ENCODE measurements at places on chromosomes 2 and 18. TPM values are rescaled to one million over a fixed set of nuclear protein-coding genes. Genes with fewer than 3 reads are reported as not detected.
A peak's percentile ranks its signal among the peaks of the same experiment; 100 is the strongest.

GRCh38 chr2:238130111-238130695 is 8.3 kb upstream of the KLHL30 start:
- H3K36me3 ChIP-seq, result no peaks in the 10 kb centered on the region
- H3K27ac ChIP-seq, result no peak overlapping the region
- no peak for DNase-seq
- peaks cover 4% of the 10 kb centered on the region for H3K27me3 ChIP-seq
- peaks cover 16% of the 10 kb centered on the region for H3K4me1 ChIP-seq

The BCL2 gene
- 3.7 TPM for total RNA-seq

DNA sequence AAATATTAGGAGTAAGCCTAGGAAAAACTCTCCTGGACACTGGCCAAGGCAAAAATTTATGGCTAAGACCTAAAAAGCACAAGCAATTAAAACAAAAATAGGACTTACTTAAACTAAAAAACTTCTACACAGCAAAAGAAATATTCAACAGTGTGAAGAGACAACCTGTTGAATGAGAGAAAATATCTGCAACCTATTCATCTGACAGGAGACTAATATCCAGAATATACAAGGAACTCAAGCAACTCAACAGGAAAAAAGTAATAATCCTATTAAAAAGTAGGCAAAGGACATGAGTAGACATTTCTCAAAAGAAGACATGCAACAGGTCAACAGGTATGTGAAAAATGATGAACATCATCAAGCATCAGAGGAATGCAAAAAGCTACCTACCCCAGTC is 431.1 kb downstream of the ZEB2 start:
- H3K4me1 ChIP-seq, result no peaks in the 10 kb centered on the region
- H3K27ac ChIP-seq, result no peak overlapping the region
- no peak for DNase-seq
- no peak overlapping the region for H3K4me3 ChIP-seq

- H3K4me3 ChIP-seq, result no peak overlapping the region
- H3K27me3 ChIP-seq, result no peaks in the 10 kb centered on the region
- DNase-seq, result no peak
- no peaks in the 10 kb centered on the region for H3K36me3 ChIP-seq
- peaks cover 35% of the 10 kb centered on the region for H3K4me1 ChIP-seq
- peak overlapping the region; percentile 73 for H3K27ac ChIP-seq
Observed at GRCh38 chr2:217438136-217438535, 564.7 kb downstream of the TNS1 start.

The BMP10 gene
- not detected for total RNA-seq

GRCh38 chr2:182444806-182445205 is 18.0 kb upstream of the PDE1A start:
- no peaks in the 10 kb centered on the region for H3K4me1 ChIP-seq
- no peak for DNase-seq
- no peaks in the 10 kb centered on the region for H3K36me3 ChIP-seq
- H3K27ac ChIP-seq, result no peak overlapping the region

GRCh38 chr2:8258406-8258805 is 423.4 kb upstream of the ID2 start:
- H3K4me3 ChIP-seq, result no peak overlapping the region
- no peaks in the 10 kb centered on the region for H3K4me1 ChIP-seq
- no peak for DNase-seq
- H3K27ac ChIP-seq, result no peak overlapping the region
- H3K36me3 ChIP-seq, result no peaks in the 10 kb centered on the region

The SPDYA gene
- not detected for total RNA-seq

GRCh38 chr18:22469926-22470247 is 52.2 kb upstream of the CTAGE1 start:
- H3K27me3 ChIP-seq, result no peaks in the 10 kb centered on the region
- DNase-seq, result no peak
- H3K4me3 ChIP-seq, result no peak overlapping the region
- H3K36me3 ChIP-seq, result no peaks in the 10 kb centered on the region
- H3K4me1 ChIP-seq, result peaks cover 5% of the 10 kb centered on the region
- no peak overlapping the region for H3K27ac ChIP-seq

DNA sequence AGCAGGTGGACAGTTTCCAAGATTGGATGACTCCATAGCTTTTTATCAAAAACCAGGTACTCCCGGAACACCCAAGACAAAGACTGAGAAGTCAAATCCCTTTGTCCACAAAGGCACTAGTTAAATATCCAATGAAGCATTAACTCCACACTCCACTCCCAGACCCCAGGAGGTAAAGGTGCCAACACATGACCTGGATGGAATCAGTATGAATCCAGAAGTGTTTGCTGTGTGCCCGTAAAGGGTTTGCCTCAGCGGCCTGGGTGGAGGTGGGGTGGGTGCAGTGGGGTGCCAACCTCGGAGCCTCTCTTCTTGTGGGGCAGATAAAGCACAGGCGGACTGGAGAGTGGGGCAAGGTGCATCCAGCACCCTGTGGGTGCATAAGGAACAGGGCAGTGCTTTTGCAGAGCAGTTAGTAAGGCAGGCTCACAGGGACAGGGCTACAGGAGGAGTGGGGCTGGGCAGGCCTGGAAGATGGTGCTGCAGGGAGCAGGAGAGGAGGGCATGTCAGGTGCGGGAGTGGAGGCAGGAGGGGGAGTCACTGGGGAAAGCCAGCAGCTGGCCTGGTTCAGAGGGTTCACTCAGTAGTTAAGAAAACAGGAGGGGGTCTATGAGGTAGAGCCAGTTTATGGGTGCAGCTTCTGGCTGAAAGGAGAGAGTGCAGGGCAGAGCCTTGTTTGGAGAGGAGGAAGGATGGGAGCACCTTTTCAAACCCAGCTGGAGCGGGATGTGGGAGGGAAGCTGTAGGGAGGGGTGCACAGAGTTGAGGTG is 208.4 kb upstream of the SMAD2 start:
- no peaks in the 10 kb centered on the region for H3K36me3 ChIP-seq
- no peak for DNase-seq
- peak overlapping the region; percentile 88 for H3K27ac ChIP-seq
- peaks cover 51% of the 10 kb centered on the region for H3K4me1 ChIP-seq
- H3K27me3 ChIP-seq, result no peaks in the 10 kb centered on the region

DNA sequence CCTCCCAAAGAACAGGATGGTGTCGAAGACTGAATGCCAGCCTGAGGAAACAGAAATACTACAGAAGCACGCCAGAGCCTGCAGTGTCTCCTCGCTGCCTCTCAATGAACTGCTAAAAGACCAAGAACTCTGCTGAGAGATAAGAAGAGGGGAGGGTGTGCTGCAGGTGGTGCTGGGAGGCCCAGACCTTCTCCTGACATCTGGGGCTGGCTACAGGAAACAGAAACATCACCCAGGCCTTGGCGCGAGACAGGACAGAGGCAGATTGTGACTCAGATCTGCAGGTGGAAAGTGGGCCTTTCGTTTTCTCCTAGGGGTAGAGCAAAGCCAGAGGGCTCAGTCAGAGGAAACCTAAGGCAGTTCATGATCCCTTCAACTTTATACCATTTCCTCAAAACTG is 250.3 kb upstream of the TCF4 start:
- no peaks in the 10 kb centered on the region for H3K27me3 ChIP-seq
- H3K4me1 ChIP-seq, result no peaks in the 10 kb centered on the region
- H3K4me3 ChIP-seq, result no peak overlapping the region
- H3K36me3 ChIP-seq, result no peaks in the 10 kb centered on the region

GRCh38 chr2:234752966-234753365 is 198.9 kb upstream of the SH3BP4 start:
- no peak for DNase-seq
- no peaks in the 10 kb centered on the region for H3K27me3 ChIP-seq
- H3K27ac ChIP-seq, result no peak overlapping the region
- no peaks in the 10 kb centered on the region for H3K4me1 ChIP-seq

The MTA3 gene
- total RNA-seq, result 33.5 TPM

The OSBPL6 gene
- total RNA-seq, result 3.8 TPM

DNA sequence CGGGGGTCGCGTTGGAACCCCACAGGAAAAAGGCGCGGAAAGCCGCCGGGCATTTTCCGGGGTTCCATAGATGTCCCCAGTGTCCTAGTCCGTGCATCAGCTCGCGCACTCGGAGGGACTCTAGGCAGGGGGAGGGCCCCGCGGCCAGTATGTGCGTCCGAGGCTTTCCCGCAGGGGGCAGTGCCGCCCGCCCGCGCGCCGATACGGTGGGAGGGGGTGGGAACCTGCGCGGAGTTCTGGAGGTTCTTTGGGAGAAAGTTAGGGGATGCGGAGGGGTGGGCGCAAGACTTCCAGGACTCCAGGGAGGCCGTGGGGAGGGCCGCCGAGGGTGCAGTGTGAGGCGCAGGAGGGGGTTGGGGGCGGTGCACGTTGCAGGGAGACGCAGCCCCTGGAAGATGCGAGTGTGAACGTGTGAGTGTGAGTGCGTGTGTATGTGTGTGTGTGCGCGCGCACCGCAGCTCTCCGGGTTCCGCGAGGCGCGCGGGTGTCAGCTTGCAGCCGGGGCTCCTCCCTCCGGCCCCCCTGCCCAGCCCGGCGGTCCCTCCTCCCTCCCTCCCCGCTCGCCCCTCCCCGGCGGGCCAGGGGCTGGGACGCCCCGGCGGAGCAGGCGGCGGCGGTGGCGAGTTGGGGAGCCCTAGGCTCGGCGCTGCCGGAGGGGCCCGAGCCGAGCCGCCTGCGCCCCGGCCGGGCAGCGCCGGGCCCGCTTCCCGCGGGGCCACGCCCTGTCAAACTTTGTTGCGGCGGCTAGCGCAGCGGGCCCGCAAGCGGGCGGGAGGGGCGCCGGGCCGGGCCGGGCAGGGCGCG is at the start of gene TCF7L1:
Gene TCF7L1 (plus strand): TSS at position 559 of the 804 bp plus-strand sequence. CDS start 293 bp downstream, outside the sequence.
- DNase-seq, result no peak
- peak within 1 kb of the TSS; percentile 72 for H3K4me3 ChIP-seq
- peak within 1 kb of the TSS; percentile 89 for H3K27ac ChIP-seq
- H3K27me3 ChIP-seq, result no peaks in the 10 kb centered on the region
- H3K36me3 ChIP-seq, result no peaks in the 10 kb centered on the region

- no peak for DNase-seq
- H3K4me1 ChIP-seq, result no peaks in the 10 kb centered on the region
- H3K36me3 ChIP-seq, result no peaks in the 10 kb centered on the region
- H3K27me3 ChIP-seq, result no peaks in the 10 kb centered on the region
- H3K27ac ChIP-seq, result no peak overlapping the region
Observed at GRCh38 chr18:27404855-27405254, 219.7 kb upstream of the CHST9 start.

DNA sequence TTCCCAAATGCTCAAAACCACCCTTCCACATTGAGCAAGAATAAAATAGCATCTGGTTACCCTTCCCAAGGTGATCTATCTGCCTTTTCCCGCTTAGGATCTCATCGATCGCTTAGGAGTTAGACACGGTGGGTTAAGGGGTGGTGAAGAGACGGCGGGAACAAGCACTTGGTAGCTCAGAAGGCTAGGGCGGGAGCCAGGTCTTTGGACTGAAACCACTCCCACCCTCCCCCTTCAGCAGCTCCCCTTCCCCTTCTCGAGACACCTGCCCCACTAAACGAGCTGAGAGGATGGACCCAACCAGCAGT is 513 bp downstream of the THOC1 start:
- no peak for DNase-seq
- peak overlapping the region; percentile 90 for H3K27ac ChIP-seq

DNA sequence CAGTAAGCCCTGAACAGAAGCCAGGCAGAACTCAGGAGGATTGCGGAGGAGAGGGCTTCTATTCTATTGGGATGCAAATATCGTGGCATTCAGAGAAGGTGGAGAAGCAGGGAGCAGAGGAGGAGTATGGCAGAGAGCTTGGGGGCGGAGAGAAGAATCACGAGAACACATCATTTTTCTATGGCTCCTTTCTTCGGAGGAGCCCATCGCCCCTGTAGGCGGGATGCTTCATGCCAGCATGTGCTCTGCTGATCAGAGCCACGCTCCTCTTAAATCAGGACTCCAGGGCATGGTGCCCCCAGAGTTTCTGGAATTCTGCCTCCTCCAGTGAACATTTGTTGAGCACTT is 71.1 kb downstream of the CIB4 start:
- no peak overlapping the region for H3K4me3 ChIP-seq
- no peaks in the 10 kb centered on the region for H3K36me3 ChIP-seq
- no peak for DNase-seq
- no peak overlapping the region for H3K27ac ChIP-seq
- no peaks in the 10 kb centered on the region for H3K27me3 ChIP-seq

GRCh38 chr2:186559848-186560247 is 30.0 kb upstream of the ITGAV start:
- H3K4me1 ChIP-seq, result no peaks in the 10 kb centered on the region
- no peak for DNase-seq
- H3K27ac ChIP-seq, result no peak overlapping the region
- no peaks in the 10 kb centered on the region for H3K27me3 ChIP-seq

The ASB3 gene
- total RNA-seq, result 9.4 TPM

DNA sequence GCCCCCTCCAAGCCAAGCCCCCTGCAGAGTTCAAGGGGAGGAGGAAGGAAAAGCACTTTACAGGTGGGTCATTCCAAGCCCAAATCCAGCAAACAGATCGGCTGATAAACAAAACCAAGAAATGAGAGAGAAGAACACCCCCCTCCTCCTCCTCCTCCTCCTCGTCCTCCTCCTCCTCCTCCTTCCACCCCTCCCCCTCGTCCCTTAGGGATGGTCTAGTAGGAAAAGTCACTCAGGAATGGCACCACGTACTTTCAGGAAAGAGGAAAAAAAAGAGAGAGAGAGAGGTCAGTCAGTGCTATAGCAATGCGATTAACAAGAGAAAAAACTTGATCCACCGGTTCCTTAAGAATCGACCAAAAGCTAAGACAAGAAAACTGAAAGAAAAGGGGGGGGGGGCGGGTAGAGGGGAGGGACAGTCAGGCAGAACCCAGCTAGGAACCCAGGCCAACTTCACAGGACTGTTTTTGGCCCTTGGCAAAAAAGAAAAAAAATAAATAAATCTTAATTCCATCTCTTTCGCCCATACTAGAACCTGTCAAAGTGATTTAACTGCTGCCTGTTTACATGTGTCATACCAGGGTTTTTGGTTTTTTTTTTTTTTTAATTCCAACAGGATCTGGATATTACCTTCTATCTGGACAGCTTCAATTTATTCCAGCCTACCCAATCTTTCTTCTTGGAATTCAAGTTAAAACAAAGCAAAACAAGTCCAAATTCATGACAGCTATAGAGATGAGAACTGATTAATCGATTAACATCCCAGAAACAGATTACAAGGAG is 906 bp downstream of the IKZF2 start:
- peaks cover 17% of the 10 kb centered on the region for H3K4me1 ChIP-seq
- H3K27me3 ChIP-seq, result no peaks in the 10 kb centered on the region
- H3K4me3 ChIP-seq, result peak overlapping the region; percentile 99
- DNase-seq, result no peak
- peak overlapping the region; percentile 98 for H3K27ac ChIP-seq

GRCh38 chr2:169091761-169092519 is 22.6 kb downstream of the DHRS9 start:
- H3K4me1 ChIP-seq, result peaks cover 4% of the 10 kb centered on the region
- DNase-seq, result no peak
- H3K36me3 ChIP-seq, result no peaks in the 10 kb centered on the region

DNA sequence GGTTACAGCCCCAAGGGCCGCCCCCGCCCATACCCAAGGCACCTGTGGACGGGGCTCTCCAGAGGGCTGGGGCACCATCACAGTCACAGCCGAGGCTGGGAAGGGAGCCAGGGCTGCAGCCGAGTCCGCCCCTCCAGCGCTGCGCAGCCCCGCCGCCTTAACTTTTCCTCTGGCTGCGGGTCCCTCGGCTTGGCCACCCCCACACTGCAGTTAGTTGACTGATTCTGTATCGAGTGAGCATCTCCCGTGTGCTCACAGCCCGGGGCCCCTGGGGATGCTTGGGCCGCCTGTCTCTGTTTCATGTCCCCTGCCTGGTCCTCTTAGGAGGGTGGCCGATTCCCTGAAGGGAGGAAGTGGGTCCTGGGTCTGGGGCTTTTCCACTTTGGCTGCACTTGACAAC is 33.7 kb downstream of the EMILIN2 start:
- DNase-seq, result no peak
- H3K27me3 ChIP-seq, result no peaks in the 10 kb centered on the region
- no peaks in the 10 kb centered on the region for H3K4me1 ChIP-seq

GRCh38 chr18:25126751-25127150 is 225.2 kb downstream of the ZNF521 start:
- no peak overlapping the region for H3K27ac ChIP-seq
- H3K4me1 ChIP-seq, result no peaks in the 10 kb centered on the region
- H3K36me3 ChIP-seq, result no peaks in the 10 kb centered on the region

Measured in esophagus squamous epithelium (tissue), 5 donors.